Lower lobe of right lung (tissue), 2 donors: ENCODE measurements at places on chromosomes 2 and 18. TPM values are rescaled to one million over a fixed set of nuclear protein-coding genes. Genes with fewer than 3 reads are reported as not detected.

DNA sequence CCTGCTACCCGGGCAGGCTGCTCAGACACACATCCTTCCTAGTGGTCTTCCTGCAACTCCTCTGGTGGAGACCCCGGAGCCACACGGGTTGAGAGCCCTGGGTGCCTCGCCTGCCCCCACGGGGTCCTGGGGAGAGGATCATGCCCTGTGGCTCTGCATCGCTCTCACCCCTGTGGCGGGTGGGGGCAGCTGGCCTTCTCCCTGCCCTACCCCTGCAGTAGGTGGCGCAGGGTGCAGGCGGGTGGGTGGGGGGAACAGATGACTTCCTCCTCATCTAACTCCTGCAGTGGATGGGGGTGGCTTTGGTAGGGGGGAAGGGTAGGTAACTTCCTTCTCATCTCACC is 38.5 kb downstream of the TSHZ1 start:
- no peaks in the 10 kb centered on the region for H3K36me3 ChIP-seq
- H3K4me1 ChIP-seq: peaks cover 28% of the 10 kb centered on the region

- H3K36me3 ChIP-seq: no peaks in the 10 kb centered on the region
- H3K4me3 ChIP-seq: no peak overlapping the region
- DNase-seq: no peak
- no peak overlapping the region for H3K27ac ChIP-seq
- H3K4me1 ChIP-seq: no peaks in the 10 kb centered on the region
- H3K27me3 ChIP-seq: no peaks in the 10 kb centered on the region
These were observed 180.0 kb downstream of the NAPG start for GRCh38 chr18:10705786-10706185.

DNA sequence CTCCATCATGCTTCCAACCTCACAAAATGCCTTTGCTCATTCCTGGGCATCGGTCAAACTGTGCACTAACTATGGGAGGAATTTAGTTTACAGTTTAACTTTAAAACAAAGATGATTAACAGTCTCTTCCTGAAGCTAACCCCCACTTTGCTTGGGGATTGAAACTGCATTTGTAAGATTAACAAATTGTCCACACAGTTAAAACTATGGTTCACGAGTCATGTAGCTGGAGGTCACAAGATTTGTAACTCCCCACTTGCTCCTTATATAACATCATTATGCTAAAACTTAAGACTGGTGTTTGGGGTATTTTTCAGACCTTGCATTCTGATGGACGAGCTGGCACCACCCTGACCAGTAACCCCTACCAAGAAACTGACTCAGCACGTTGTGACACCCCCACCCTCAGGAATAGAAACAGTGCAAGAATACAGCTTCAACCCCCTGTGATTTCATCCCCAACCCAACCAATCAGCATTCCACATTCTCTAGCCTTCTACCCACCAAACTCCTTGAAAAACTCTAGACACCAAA is 252.3 kb downstream of the MBD5 start:
- H3K27ac ChIP-seq: no peak overlapping the region
- H3K36me3 ChIP-seq: no peaks in the 10 kb centered on the region
- H3K4me3 ChIP-seq: no peak overlapping the region
- no peaks in the 10 kb centered on the region for H3K4me1 ChIP-seq
- no peak for DNase-seq

The LOXHD1 gene
- 2.9 TPM for total RNA-seq

The CD207 gene
- 3.0 TPM for total RNA-seq

The DSG2 gene
- 27.6 TPM for total RNA-seq

The TNFRSF11A gene
- 3.9 TPM for total RNA-seq

The IGFBP2 gene
- 37.7 TPM for total RNA-seq

The RAPH1 gene
- 63.8 TPM for total RNA-seq

The NEDD4L gene
- total RNA-seq: 203 TPM

The NAT8 gene
- total RNA-seq: not detected

The EPHA4 gene
- total RNA-seq: 13.8 TPM

The SP9 gene
- not detected for total RNA-seq
